GDM1 (cell line): ENCODE measurements at places on chromosomes 4 and X.

GRCh38 chrX:19883878-19884277 is 3.5 kb downstream of the SH3KBP1 start:
- DNase-seq, result no peak

DNA sequence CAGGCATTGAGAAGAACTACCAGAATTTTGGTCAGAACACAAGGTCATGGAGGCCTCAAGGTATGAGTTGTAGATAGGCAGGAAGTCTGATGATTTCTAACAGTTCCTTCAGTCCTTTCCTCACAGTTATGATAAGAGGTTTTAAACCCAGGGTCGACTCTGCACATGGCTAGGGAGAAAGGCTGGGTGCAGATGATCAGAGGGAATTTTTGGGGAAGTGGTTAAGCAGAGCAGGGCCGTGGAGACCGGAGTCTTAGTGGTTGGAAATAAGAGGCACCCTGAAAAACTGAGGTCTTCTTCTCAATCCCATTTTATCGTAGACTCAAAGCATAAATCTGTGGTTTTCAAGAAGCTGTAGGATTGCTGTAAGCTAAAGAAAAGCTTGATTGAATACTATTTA is 118.5 kb upstream of the ANK2 start:
- DNase-seq, result no peak

DNA sequence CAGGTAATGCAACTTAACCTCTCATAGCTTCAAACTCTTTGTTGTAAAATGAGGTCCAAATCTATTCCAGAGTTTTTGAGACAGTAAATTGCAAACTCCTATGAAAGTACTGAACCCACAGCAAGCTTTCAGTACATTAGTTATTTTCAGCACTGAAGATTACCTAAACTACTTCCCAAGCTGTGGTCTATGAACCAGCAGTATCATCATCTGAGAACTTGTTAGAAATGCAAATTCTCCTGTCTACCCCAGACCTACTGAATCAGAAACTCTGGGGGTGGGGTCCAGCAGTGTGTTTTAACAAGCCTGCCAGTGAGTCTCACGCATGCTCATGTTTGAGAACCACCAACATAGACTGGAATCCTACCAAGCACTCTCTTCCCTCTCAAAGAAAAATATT is 5.7 kb upstream of the CASP6 start:
- DNase-seq, result no peak

DNA sequence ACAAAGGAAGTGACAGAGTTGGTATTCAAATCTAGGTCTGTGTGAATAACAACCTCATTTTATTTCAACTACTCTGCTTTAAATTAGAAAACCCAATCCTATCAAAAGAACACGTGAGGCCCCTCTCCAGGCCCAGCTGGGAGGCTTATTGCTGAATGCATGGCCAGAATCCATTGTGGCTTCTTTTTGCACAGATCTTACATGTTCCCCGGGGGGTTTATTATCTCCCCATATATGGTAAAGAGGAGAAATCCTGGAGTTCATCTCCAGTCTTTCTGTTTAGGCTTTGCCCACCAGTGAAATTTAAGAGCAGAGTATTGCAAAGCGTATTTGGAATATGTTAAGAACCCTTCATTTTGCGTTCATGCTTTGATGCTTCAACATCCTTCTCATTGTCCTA is 655.6 kb downstream of the IL1RAPL1 start:
- DNase-seq, result no peak

DNA sequence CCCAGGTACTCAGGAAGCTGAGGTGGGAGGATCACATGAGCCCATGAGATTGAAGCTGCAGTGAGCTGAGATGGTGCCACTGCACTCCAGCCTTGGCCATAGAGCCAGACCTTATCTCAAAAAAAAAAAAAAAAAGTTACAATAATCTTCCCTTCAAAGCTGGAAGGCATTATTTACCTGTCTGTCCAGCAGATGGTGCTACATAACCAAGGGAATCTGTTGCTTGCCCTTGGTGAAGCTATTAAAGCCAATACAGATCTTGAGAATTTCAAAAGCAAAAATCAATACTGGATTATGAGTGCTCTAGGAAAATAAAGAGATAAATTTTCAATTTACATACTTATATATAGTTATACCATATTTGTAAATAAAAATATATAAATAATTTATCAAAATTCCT is 25.9 kb downstream of the PKD2 start:
- peak; percentile 46 for DNase-seq

DNA sequence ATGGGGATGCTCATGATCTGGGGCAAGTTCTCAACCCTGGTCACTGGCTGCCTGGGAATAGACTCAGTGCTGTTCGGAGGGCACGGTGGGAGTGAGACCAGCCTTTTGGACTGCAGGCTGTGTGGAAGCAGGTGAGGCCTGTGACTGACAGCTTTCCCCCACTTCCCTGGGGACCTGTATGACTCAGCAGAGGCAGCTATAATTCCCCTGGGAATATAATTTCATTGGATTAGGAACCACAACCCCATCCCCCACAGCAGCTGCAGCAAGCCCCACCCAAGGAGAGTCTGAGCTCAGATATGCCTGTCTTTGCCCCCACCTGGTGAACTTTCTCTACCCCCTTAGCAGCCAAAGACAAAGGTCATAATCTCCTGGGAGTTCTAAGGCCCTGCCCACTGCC is 408.6 kb downstream of the PPP3CA start:
- DNase-seq, result no peak

DNA sequence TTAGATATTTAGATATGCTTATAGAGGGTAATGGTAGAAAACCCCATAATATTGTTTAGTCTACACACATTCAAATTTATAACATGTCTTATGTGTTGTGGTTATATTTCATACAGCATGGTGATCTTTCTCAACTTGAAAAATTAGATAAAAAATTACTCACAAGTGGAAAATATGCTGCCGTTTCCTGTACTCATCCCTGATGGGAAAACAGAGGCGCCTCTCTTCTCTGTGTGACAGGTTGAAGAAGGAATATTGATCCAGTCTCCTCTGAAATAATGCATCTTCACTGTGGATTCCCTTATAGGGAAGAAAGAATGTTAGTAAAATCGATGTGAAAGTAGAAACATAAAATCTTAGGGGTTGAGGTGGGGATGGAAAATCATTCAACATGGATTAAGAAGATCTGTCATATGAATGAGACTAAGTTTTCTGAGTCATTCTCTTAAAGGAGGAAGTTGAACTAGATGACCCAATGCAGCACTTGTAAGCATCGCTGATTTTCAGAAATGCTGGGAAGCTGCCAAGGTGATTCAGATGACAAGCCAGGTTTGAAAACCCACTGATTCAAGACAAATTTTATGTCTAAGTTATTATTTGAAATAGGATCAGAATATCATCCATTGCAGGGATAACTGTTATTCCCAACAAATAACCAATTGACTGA is 70.7 kb downstream of the ANKRD50 start:
- no peak for DNase-seq

- no peak for DNase-seq
These were observed 9.7 kb downstream of the TECRL start for GRCh38 chr4:64399313-64400109.

- DNase-seq, result no peak
These were observed 8.5 kb upstream of the GPR50 start for GRCh38 chrX:151167791-151168345.

GRCh38 chr4:152100379-152101201 is 339.8 kb upstream of the GATB start:
- DNase-seq, result no peak

- no peak for DNase-seq
These were observed 752 bp downstream of the MBTPS2 start for GRCh38 chrX:21840193-21840545.

DNA sequence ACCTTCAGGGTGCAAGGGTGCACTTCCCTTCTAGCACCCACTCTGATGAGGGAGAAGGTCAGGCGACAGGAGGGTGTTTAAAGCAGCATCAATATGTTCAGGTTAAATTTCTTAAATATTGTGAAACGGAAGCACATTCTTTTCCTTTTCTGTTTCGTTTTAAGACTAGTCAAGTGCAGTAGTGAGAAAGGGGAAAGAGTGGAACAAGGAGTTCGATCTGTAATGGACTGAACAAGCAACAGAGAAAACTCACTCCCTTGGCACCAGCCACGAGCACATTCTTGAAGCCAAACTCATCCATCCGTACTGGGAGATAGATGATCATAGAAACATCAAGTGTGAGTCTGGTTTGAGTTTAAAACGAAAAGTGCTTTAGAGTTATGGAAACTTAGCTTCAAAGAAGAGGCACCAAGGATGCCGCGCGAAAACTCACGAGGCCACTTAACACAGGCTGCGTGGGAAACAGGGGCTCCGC is 815 bp downstream of the FAM53A start:
- no peak for DNase-seq

- DNase-seq, result no peak
These were observed 8.1 kb upstream of the MRPL1 start for GRCh38 chr4:77854431-77855111.

- no peak for DNase-seq
These were observed 19.2 kb downstream of the G3BP2 start for GRCh38 chr4:75653845-75654503.

DNA sequence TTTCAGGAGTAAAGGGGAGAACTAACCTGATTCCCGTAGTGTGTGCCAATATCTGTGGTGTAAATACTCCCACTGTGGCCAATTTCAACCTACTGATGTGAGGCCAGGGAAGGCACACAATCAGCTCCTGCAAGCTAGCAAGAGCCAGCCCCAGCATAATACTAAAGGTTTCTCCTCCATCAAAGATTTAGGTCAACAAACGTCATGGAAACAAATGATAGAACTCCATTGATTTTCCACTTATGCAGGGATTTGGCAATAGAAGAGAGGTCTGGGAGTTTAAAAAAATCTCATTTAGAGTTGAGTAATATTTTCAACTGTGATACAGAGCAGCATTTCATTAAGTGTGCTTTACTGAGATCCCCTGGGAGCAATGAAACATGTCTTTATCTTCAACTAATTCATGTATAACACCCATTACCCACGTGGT is 15.8 kb upstream of the VEGFD start:
- DNase-seq, result no peak

GRCh38 chr4:83569987-83570386 is 34.1 kb downstream of the GPAT3 start:
- peak; percentile 7 for DNase-seq

DNA sequence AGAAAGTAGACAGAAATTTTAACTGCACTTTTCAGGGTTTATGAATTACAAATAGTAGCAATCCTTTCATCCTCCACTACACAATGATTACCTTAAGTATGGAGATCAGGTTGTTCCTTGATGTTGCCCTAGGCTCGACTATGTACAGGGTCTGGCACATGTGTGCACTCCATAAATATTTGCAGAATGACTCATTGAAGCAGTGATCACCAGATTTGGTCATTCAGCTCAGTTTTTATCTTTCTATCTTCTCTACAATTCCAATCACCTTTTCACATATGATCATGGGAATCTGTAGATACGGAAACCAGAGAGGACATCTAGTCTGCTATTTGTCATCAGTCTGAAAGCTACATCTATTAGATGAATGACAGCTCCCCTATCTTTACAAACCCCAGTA is 171.7 kb upstream of the HCCS start:
- no peak for DNase-seq
